ENCODE measurements at places on chromosomes 5 and 9. TPM values are rescaled to one million over a fixed set of nuclear protein-coding genes. Genes with fewer than 3 reads are reported as not detected.

The GNA14 gene
- 0.23 TPM for total RNA-seq

The DOCK2 gene
- total RNA-seq, result 9.3 TPM

The TXNDC15 gene
- 64.4 TPM for total RNA-seq

The LRRC70 gene
- total RNA-seq, result 1.1 TPM

The DPYSL3 gene
- 141 TPM for total RNA-seq

The DEPDC1B gene
- total RNA-seq, result 35.3 TPM

The ARSI gene
- total RNA-seq, result 4.5 TPM

The GALNT12 gene
- 5.3 TPM for total RNA-seq

The SETX gene
- total RNA-seq, result 30.4 TPM

The HAPLN1 gene
- 24.4 TPM for total RNA-seq

The NR2F1 gene
- total RNA-seq, result 10.0 TPM

The KIF2A gene
- 57.9 TPM for total RNA-seq

The NXNL2 gene
- 0.89 TPM for total RNA-seq

The KIF27 gene
- 2.7 TPM for total RNA-seq

The MED10 gene
- total RNA-seq, result 15.1 TPM

The PCDHB16 gene
- 4.8 TPM for total RNA-seq

The NTNG2 gene
- 1.9 TPM for total RNA-seq

The PTGS1 gene
- total RNA-seq, result not detected

The CACNA1B gene
- total RNA-seq, result 0.23 TPM

The ALDOB gene
- not detected for total RNA-seq

The PCDHA4 gene
- 1.0 TPM for total RNA-seq

The DBH gene
- total RNA-seq, result not detected

The PHYHD1 gene
- not detected for total RNA-seq

The TICAM2 gene
- 0.30 TPM for total RNA-seq

The FGF10 gene
- not detected for total RNA-seq

The PRDM9 gene
- not detected for total RNA-seq

The EGFLAM gene
- 7.4 TPM for total RNA-seq

The TLX3 gene
- 20.1 TPM for total RNA-seq

The NEUROG1 gene
- not detected for total RNA-seq

The S100Z gene
- 0.46 TPM for total RNA-seq

The UBE2QL1 gene
- 0.40 TPM for total RNA-seq

The UBQLN1 gene
- 130 TPM for total RNA-seq

The CREB3 gene
- 97.9 TPM for total RNA-seq

The DMGDH gene
- 0.18 TPM for total RNA-seq

The FBP2 gene
- total RNA-seq, result not detected

The HEXB gene
- total RNA-seq, result 150 TPM

The SLC34A1 gene
- not detected for total RNA-seq

The IL9 gene
- total RNA-seq, result not detected

The PCDHB9 gene
- 1.6 TPM for total RNA-seq

The ACSL6 gene
- total RNA-seq, result 0.06 TPM

All from Daoy (cell line).